Cerebellar nuclear complex (tissue), 1 donor: ENCODE measurements at places on chromosomes 7 and 10.

GRCh38 chr10:90354914-90355313 lies 502.9 kb downstream of the HTR7 start:
- no peak for DNase-seq

DNA sequence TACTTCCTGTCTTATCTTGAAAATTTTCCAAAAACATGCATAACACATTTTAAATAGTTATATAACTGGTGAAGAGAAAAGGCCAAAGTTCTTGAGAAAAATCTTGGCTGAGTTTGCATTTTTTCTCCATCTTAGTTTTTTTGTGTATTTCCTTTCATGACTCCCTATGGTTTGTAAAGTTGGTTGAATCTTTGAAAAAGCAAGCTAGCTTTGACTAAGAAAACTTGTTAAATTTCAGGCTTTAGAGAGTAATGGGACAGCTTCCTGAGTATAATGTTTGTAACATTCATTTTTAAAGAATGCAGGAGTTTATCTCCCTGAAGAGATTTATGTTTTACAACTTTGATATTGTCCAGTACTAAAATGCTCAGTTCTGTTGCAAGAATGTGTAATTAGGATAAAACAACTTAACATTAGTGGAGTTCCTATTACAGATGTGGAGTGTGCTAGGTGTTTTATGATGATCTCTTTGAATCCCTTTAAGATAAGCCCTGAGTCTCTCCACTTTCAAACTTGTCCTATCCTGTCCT lies 11.1 kb upstream of the HERPUD2 start:
- DNase-seq = no peak

GRCh38 chr7:126718419-126718818 lies 534.3 kb downstream of the GRM8 start:
- no peak for DNase-seq

GRCh38 chr7:152513861-152514770 lies 78.3 kb upstream of the KMT2C start:
- DNase-seq = no peak

DNA sequence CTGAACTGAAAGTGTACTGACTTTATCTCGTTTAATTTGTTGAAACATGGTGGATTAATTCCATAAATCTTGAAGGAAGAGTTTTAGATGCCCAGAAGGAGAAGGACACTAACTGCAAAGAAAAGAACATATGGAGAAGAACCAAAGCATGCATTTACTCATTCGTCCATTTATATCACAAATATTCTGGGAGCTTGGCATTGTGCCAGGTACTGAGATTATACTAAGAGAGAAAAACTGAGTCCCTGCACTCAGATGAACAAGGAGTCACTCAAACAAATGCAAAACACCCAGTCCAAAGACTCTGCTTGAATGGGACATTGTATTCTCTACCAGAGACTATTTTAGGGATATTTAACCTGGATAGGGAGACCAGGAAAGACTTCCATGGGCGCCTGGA lies 588.0 kb upstream of the MGMT start:
- no peak for DNase-seq

DNA sequence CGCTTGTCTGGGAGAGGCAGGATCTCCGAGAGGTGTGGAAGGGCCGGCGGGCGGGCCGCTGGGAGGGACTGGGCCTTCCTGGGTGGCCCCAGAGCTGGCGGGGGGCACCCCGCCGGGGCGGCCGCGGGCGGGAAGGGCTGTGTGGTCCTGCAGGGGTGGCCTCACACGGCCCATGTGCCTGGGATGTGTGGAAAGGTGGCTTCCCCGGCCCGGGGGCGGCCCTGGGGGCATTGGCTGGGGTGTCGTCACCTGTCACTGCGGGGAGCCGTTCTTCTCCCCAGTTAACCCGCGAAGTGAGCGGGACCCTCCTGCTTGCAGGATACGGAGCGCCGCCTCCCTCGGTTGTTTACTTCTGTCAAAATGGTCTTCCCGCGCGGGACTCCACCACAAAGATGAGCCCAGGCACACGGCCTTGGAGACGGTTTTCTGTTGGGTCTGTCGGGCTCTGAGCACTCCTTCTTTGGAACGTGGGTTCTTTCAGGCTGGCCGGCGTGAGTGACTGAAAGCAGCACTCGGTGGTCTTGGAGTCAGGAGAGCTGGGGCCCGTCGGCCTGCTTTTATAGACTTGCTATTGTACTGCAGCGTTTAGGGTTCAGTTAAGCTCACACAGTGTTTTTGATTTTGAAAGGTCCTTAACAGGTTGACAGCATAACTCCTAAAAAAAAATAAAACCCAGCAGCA lies 700 bp downstream of the SMC3 start:
- no peak for DNase-seq

GRCh38 chr7:133511252-133511651 lies 258.4 kb downstream of the EXOC4 start:
- DNase-seq = no peak

DNA sequence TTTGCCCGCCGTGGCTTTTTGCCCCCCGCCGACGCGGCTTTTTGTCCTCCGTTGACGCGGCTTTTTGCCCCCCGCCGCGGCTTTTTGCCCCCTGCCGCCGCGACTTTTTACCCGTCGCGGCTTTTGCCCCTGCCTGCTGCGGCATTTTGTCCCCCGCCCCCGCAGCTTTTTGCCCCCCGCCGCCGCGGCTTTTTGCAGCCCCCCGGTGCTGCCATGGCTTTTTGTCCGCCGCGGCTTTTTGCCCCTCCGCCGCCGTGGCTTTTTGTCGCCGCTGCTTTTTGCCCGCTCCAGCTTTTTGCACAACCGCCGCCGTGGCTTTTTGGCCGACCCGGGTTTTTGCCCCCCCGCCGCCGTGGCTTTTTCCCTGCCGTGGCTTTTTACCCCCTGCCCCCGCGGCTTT lies 506.6 kb downstream of the ZNF37A start:
- no peak for DNase-seq

- no peak for DNase-seq
Observed at GRCh38 chr10:51000164-51000563, 74.1 kb upstream of the PRKG1 start.

GRCh38 chr7:49597805-49598204 lies 175.6 kb upstream of the VWC2 start:
- DNase-seq = no peak

- no peak for DNase-seq
Observed at GRCh38 chr7:77862691-77863090, 64.1 kb downstream of the PHTF2 start.

DNA sequence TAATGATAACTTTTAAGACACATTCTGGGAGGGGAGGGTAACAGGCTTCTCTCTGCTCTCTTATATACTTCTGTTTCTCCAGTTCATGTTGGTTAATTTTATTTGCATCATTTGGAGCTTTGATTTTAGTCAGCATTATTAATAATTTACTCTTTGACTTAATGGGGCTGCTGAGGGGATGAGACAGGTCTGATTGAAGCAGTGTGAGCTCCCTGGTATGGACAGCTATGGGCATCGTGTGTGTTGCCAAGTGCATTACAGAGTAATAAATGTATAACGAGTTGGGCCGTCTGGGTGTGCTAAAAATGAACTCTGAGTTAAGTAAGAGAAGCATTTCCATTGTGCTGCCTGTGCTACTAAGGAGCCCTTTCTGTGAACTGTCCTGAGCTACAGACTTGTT lies 31.7 kb upstream of the IKZF1 start:
- DNase-seq = no peak

DNA sequence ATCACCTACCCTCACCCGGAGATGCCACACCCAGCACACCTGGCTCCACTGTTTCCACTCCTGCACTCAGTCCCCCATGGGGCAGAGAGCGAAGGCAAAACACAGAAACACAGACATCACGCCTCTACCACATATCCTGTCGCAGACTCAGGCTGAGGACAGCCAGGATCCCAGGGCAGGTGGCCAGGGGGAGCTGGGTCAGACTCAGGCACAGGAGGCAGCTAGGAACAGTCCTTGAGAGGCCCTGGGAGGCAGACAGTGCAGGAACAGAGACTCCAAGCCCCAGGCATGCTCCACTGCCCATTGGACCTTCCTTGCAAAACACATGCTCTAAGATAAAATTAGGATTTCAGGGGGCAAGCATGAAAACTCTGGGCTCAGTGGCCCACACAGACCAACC lies 154.4 kb upstream of the C7orf33 start:
- DNase-seq = no peak

DNA sequence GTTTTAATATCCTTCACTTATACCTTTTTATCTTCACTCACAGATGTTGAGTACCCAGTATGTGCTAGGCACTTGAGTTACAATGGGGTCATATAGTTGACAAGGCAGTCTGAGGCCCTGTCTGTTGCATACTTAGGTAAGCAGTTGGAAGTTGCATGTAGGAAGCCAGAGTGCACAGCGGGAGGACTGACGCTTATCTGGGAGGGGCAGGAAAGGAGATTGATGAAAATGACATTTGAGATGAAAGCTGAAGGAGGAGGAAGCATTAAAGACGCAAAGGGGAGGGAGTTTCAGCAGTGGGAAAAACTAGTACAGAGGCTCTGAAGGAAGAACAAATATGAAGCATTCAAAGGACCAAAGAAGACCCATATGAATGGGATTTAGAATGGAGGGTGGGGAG lies 266.2 kb downstream of the HTR7 start:
- no peak for DNase-seq

- DNase-seq = no peak
Observed at GRCh38 chr7:149686449-149686848, 86.9 kb downstream of the ZNF467 start.

DNA sequence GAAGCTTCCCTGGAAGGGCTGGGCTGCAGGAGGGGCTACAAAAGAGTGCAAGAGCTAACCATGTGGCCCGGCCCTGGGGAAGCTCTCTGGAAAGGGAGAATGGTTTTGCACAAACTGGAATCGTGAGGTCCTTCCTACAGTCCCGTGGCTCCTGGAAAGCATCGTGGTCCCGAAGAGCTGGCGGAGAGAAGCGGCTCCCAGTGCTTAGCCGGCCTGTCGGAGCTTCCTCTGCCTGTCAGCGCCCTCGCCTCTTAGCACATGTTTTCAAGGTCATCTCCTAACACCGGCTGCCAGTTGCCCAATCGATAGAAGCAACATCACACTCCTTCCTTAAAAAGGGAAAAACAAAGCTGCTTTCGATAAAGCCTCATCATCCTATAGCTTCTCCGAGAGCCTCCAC lies 42.1 kb upstream of the MGMT start:
- DNase-seq = no peak

DNA sequence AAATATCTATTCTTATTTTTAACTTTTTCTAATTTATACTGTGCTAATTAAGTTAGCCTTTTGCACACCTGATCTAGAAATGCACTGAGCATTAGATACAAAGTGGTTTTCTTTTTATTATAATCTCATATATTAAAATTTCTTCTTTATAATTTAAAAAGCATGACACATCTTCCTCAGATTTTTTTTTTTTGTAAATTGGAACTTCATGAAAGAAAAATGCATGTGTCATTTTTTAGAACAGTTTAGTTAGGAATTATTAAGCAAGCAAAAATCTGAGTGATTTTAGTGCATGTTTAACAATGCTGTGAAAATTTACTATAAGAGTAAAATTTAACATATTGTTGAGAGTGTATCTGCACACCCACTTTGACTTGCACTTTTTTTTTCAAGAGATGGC lies 367.9 kb downstream of the TFEC start:
- no peak for DNase-seq

- no peak for DNase-seq
Observed at GRCh38 chr7:70621954-70622600, 509.9 kb upstream of the GALNT17 start.

DNA sequence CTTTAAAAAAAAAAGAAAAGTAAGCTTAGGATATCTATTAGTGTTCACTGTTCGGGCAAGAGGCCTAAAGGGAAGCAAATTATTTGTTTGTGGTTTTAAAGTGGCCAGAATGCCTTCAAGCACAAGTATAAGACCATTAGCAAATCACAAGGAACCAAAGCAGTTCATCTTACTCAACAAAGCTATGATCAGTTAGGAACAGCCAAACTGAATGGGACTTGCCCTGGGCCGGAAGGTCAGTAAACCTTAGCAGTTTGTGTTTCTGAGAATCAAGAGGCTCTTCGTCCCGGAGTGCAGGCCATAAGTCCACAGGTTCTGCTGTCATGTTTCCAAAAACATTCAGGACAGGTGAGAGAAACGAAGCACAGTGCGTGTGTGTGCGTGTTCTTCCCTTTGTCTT lies 4.5 kb downstream of the FBXW4 start:
- DNase-seq = no peak

DNA sequence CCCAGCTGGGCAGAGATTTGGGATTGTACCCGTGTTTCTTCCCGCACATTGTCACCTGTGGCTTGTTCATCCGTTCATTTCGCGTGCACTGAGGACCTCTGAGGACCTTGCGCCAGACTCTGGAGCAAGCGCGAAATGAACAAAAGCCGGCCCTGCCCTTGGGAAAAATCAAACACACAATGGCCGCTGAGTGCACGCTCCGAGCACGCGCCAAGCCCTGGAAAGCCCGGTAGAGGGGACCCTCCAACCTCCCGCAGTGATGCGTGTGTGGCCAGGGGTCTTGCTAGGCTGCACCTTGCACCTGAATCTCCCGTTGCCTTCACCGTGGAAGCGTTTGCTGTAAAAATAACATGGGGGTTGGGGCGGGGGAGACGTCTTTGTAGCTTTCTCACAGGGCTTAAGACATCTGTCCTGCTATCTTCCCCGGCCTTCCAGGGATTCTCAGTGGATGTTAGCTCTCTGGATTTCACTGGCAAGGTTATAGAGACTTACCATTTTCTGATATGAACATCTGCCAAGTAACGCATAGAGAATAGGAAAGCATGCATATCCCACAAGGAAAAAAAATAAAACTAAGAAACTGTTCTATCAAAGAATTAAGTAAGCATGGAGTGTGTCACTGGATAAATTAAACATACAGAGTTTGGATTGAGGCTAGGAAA lies 37.3 kb downstream of the ZNF777 start:
- DNase-seq = no peak

GRCh38 chr10:125087897-125088215 lies 72.5 kb downstream of the CTBP2 start:
- no peak for DNase-seq

DNA sequence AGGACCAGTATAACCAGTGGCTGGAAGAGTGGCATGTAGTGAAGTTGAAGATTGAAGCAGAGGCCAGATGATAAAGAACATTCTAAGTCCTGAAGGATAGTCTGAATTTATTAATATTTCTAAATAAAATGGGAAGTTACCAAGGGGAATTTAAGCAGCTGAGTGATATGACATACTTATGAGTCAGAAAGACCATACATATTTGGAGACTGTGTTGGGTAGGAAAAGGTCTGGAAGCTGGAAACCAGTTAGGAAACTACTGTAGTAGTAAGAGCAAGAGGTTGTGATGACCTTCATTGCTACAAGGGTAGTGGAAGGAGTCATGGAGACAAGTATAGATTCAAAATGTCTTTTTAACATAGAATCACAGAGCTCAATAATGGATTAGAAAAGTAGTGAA lies 752.3 kb downstream of the SUGCT start:
- DNase-seq = no peak
